ENCODE measurements at places on chromosomes 13 and 19. TPM values are rescaled to one million over a fixed set of nuclear protein-coding genes. Genes with fewer than 3 reads are reported as not detected.

DNA sequence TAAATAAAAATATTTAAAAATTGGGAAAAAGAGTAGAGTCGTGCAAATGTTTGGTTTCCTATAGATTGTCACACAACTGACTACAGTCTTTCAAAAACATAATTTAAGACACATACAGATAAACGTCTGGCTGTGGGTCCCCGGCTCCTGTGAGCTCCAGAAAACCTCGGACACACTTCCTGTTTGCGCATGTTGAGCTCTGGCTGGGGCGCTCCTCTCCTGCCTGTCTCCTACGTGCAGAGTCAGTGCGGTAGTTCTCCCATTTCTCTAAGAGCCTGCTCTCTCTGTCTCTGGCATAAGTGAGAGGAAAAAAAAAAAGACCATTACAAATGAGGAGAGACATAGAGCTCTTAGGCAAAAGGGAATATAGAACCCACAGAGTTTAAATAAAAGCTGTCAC is 128.2 kb upstream of the OBI1 start:
- no peaks in the 10 kb centered on the region for H3K27me3 ChIP-seq
- H3K27ac ChIP-seq, result no peak overlapping the region
- no peaks in the 10 kb centered on the region for H3K36me3 ChIP-seq
- H3K4me1 ChIP-seq, result no peaks in the 10 kb centered on the region
- DNase-seq, result no peak
- H3K4me3 ChIP-seq, result no peak overlapping the region

DNA sequence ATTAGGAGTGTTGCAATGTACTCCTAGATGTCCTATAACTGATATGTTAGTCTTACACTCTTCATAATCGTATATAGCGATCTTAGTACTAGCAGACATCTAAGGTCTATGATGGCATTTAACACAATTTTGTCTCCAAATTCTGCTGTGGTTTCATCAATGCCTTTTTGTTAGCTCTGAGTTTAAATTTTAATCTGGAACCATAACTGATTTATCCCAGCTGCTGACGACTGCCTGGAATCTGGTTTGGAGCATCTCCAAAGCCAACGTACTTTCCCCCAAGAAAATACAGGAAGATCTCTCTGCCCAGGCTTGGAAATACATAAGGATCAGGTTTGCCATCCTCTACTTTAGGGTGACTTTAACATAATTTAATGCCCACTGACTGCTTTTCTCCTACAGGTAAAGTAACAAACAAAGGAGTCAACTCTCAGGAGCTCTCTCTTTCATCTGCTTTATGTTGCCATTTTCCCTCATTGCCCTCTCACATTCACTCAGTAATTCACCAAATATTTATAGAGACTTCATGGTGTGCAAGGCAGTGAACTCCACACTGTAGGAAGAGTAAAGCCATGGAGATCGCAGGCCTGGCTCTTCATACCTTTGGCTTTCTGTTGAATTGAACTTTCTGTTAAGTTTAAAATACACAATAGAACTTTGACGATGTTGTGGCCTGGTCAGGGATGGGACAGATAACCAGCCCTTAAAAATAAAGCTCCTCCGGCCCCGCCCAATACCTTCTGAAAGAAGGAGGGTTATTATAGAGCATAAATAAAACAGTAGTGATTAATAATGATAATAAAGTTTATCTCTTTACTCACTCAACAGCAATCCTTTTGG is 23.3 kb upstream of the SPART start:
- no peaks in the 10 kb centered on the region for H3K36me3 ChIP-seq
- H3K4me1 ChIP-seq, result no peaks in the 10 kb centered on the region
- H3K4me3 ChIP-seq, result no peak overlapping the region
- H3K27me3 ChIP-seq, result no peaks in the 10 kb centered on the region
- H3K27ac ChIP-seq, result peak overlapping the region; percentile 50

The RASGRP4 gene
- total RNA-seq, result not detected

DNA sequence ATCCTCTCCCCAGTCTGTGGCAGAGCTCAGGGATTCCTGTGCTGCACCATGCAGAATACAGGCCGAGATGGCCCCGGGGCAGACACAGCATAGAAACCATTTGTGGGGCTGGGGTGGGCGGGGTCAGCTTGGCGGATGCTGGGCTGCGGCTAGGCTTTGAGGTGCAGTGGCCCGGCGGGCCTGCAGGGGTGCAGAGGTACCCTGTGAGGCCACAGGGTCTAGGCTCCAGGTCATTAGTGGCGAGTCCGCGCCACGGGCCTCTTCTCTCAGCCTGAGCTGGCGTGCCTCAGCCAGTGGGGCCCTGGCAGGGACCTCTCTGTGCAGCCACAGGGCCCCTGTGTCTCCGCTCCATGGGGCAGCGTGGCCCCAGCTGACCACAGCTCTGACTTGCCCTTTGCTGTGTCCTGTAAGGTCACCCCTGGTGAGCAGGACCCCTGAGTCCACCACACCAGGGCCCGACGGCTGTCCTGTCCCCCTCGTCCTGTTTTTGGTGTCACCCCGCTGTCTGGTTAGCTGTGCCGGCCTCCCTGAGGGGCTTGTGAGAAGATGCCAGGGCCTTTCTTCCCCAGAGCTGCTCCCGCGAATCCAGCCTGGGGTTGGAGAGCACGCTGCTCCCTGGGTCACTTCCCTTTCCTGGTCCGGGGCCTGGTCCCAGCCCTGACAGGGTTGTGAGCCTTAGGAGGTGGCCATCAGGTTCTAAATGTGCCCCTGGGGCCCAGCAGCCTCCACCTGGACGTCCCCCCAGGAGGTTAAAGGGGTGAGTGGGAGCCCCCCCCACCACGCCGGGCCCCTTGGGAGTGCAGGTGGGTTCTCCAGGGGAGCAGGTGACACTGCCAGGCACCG is 12.1 kb downstream of the KDM4B start:
- H3K4me3 ChIP-seq, result no peak overlapping the region
- no peak overlapping the region for H3K27ac ChIP-seq
- DNase-seq, result no peak
- H3K27me3 ChIP-seq, result no peaks in the 10 kb centered on the region

The STARD13 gene
- 46.9 TPM for total RNA-seq

The FCGBP gene
- total RNA-seq, result not detected

GRCh38 chr19:16660763-16661479 is at the start of gene TMEM38A:
Gene TMEM38A, plus strand, starts transcription at chr19:16661139. Its CDS starts 79 bp downstream, at chr19:16661218.
- no peaks in the 10 kb centered on the region for H3K27me3 ChIP-seq
- DNase-seq, result no peak
- peak within 1 kb of the TSS; percentile 94 for H3K27ac ChIP-seq
- no peaks in the 10 kb centered on the region for H3K4me1 ChIP-seq
- H3K4me3 ChIP-seq, result peak within 1 kb of the TSS; percentile 83

DNA sequence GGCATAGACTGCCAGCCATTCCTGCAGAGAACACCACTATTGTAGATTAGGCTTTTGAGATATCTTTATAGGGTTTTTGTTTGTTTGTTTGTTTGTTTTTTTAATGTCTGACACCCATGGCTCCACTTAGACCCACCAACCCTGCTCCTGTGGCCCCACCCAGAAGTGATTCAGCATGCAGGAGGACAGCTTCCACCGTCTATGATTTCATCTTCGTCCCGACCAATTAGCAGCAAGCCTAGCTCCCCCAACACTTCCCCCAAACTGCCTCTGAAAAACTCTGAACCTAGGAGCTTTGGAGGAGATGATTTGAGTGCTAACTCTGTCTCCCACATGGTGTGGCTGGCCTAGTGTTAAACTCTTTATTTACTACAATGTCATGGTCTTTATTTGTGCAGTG is 108.3 kb upstream of the RXFP2 start:
- no peaks in the 10 kb centered on the region for H3K27me3 ChIP-seq
- no peak for DNase-seq
- H3K36me3 ChIP-seq, result no peaks in the 10 kb centered on the region
- peaks cover 2% of the 10 kb centered on the region for H3K4me1 ChIP-seq
- H3K27ac ChIP-seq, result no peak overlapping the region

Data from IMR-90 (cell line).